Left ventricle myocardium inferior (tissue), 1 donor: ENCODE measurements at places on chromosomes 11 and 22. TPM values are rescaled to one million over a fixed set of nuclear protein-coding genes. Genes with fewer than 3 reads are reported as not detected.

- H3K27ac ChIP-seq, result peak overlapping the region; percentile 55
- peaks cover 11% of the 10 kb centered on the region for H3K4me1 ChIP-seq
- H3K4me3 ChIP-seq, result peak overlapping the region; percentile 51
These were observed 2.6 kb downstream of the CYTH4 start for GRCh38 chr22:37284805-37285355.

- DNase-seq, result no peak
- peaks cover 59% of the 10 kb centered on the region for H3K27me3 ChIP-seq
- H3K4me3 ChIP-seq, result no peak overlapping the region
- H3K36me3 ChIP-seq, result no peaks in the 10 kb centered on the region
- H3K4me1 ChIP-seq, result no peaks in the 10 kb centered on the region
These were observed 89.4 kb upstream of the THY1 start for GRCh38 chr11:119512369-119512768.

The ST14 gene
- 1.0 TPM for total RNA-seq

DNA sequence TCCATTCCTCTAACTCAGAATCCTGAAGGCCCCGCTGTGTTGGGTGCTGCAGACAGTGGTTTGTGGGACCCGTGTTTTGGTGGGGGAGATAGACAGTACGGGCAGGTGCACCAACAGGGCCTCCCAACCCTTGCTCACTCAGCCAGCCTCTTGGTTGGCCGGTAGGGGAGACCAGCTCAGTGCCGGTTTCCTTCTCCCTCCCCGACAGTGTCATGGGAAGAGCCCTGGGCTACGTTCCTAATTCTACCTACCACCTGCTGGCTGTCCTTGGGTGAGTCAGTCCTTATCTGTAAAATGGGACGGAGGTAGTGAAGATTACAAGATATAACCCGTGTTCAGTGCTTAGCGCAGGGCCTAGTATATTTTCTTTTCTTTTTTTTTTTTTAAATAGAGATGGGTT is 5.9 kb downstream of the TMEM134 start:
- H3K27me3 ChIP-seq, result no peaks in the 10 kb centered on the region
- no peak overlapping the region for H3K27ac ChIP-seq
- no peak for DNase-seq
- H3K4me1 ChIP-seq, result peaks cover 35% of the 10 kb centered on the region
- no peak overlapping the region for H3K4me3 ChIP-seq

The HEPN1 gene
- total RNA-seq, result not detected

GRCh38 chr11:63907808-63908530 is 9.0 kb downstream of the RCOR2 start:
- no peak for DNase-seq
- H3K27me3 ChIP-seq, result no peaks in the 10 kb centered on the region
- no peak overlapping the region for H3K4me3 ChIP-seq
- peaks cover 40% of the 10 kb centered on the region for H3K4me1 ChIP-seq
- H3K27ac ChIP-seq, result no peak overlapping the region
- peaks cover 61% of the 10 kb centered on the region for H3K36me3 ChIP-seq

DNA sequence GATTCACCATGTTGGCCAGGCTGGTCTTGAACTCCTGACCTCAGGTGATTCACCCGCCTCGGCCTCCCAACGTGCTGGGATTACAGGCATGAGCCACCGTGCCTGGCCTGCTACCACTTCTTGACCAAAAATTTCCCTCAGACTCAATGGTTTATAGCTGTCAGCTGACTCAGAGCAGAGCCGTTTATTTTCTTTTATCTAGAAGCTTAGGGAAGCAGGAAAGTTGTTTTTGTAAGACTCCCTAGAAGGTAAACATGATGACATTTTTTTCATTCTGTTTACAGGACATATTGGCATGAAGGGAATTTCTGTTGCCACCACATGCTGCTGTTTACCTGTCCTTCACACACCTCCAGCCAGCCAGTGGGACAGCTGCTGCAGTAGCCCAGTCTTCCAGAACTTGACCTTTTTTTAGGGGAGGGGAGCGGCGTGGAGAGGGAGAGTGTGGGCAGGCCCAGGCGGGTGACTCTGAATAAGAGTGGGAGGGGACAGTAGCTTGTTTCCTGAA is 56.1 kb upstream of the PTPRJ start:
- no peaks in the 10 kb centered on the region for H3K36me3 ChIP-seq
- H3K27ac ChIP-seq, result peak overlapping the region; percentile 55
- H3K4me3 ChIP-seq, result no peak overlapping the region
- DNase-seq, result no peak

DNA sequence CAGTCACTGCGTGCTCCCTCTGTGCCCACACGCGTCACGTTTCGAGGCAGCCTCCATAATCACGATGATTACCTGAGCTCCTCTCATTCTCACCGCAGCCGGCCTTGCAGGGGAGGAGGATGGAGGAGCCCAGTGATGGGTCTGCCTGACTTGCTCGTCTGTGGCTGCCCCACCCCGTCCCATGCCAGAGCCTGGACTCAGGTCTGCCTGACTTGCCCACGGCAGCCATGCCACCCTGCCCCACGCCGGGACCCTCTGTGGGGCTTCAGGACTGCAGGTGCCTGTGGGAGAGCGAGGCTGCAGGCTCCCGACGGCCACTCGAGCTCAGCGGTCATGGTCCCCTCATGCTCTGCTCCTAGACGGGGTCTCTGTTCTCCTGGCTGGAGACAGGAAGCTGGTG is 1025.1 kb downstream of the BRD1 start:
- H3K36me3 ChIP-seq, result no peaks in the 10 kb centered on the region
- no peaks in the 10 kb centered on the region for H3K4me1 ChIP-seq
- no peak overlapping the region for H3K4me3 ChIP-seq
- H3K27me3 ChIP-seq, result peaks cover 59% of the 10 kb centered on the region
- DNase-seq, result no peak

The VSIG10L2 gene
- 0.08 TPM for total RNA-seq
